Ecto neural progenitor cell (in vitro differentiated cells): ENCODE measurements at places on chromosomes 3 and 15.

GRCh38 chr15:63735449-63735848 lies 98.3 kb downstream of the HERC1 start:
- DNase-seq = no peak

DNA sequence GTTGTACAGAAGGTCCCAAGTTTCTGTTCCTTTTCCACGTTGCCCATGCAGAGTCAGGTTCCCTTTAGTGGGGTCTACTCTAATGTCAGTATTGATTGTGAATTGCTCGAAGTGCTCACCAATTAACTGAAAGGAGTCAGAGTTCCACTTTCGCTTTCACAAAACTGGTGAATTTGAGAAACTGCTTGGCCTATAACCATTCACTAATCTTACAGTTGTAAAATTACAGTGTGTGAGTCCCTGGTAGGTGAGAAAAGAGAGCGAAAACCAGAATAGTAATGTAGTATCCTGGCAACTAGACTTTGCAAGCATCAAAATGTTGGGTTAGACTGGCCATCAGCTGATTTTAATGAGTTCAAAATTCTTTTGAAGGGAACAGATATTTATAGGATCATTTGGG lies 237.5 kb upstream of the CHRM5 start:
- DNase-seq = no peak

- no peak for DNase-seq
Observed at GRCh38 chr3:17931131-17931530, 188.7 kb upstream of the TBC1D5 start.

DNA sequence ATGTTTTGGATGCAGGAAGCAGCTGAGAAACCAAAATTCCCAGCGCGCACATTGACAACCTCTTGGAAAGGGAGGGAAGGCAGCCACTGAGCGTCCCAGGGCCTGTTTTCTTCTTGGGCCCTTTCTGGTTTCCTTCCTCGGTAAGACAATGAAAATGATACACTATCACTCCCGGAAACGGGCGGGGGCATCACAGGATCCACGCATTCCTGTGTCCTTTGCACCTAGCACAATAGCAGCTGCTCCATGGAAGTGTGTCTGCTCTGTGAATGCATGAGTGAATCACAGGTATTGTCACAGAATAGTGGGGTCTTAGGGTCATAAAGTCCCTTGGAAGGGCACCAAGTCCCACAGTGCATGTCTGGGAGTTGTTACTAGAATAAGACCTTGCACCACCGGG lies 6.3 kb upstream of the ITPKA start:
- no peak for DNase-seq

DNA sequence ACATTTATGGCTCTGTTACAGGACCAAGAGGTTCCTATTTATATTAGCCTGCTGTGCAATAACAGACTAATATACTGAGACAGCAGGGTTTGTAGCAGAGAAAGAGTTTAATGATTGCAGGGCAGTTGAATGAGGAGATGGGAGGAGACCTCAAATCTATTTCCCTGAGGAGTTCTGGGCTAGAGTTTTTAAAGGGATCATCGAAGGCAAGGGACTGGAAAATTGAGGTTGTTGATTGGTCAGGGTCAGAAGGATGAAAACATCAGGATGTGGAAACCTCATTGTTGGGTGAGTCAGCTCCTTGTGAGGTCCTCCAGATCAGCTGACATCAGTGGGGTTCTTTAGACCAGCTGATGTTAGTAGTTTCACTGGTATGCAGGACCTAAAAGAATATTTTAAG lies 60.6 kb upstream of the GOLGA8B start:
- DNase-seq = no peak

DNA sequence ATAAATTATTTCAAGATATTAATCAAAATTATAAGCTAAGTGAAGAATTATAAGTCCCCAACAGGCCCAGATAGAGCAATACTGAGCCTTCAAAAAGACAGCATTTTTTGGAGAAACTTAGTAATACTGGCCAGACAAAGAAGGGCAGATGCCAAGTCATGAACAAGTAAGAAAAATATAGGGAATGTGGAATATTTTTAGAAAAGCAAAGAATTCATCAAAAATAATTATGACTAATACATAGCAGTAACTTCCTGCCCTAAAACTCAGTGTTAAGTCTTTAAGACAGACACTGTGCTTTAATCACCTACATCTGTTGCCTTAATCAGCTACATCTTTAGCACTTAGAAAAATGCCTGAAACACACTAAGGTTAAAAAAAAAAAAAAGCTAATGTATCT lies 31.2 kb downstream of the DPH6 start:
- DNase-seq = no peak

DNA sequence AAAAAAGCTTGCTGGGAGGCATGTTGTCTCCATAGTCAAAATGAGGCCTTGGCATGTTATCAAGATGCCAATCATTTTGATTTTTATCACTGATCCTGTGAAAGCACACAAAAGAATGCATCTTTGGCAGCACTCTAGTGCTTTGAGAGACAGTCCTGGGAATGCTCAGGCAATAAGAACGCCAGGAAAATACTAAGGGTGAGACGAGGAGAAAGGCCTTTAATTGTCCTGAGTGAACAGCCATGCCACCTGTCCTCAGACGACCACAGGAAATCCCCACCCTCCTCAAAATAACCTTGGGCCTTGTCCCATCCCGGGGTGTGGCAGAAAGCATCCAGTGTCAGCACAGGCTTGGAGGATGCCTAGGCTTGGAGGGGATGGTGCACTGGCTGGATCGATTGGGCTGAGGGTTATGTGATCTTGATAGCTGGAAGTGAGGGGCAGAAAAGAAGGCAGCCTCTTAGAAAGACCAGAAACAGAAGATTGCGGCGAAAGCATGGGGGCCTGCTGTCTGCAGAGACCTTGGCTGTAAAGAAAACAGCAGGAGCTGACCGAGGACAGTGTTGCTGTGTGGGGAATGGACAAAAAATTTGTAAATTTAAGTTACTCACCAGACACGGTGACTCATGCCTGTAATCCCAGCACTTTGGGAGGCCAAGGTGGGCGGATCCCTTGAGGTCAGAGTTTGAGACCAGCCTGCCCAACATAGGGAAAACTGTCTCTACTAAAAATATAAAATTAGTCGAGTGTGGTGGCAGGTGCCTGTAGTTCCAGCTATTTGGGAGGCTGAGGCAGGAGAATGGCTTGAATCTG lies 7.3 kb downstream of the TMEM158 start:
- DNase-seq = no peak

DNA sequence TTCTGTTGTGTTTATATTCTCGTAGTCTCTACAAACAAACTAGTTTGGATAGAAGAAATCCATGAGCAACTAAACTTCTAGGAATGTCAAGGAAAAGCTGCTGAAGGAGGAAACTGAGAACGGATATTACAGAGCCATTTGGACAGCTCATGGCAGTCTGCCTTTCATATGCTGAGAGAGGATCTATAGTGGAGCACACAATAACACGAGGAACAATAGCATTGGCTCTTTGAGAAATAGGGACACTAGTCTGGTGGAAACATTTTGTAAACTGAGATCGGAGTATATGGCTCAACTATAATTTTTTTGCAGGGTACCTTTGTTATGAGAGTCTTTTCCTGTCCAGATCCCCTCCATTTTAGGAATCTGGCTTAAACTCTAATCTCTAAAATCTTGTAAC lies 200.5 kb downstream of the CLSTN2 start:
- no peak for DNase-seq

DNA sequence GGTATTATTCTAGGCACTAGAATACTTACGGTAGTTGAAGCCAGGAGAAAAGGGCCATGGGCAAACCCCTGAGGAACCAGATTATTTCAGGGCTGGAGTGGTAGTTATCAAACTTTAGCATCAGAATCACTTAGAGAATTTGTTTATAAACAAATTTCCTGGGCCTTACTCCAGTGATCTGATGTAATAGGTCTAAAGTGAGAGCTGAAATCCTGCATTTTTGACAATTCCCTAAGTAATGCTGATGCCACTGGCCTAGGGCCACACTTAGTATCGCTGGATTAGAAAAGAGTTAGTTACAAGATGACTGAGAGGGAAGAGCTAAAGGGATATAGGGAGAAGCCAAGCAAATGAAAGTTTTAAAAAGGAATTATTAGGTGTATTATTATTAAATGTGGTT lies 412.5 kb upstream of the THRB start:
- DNase-seq = no peak

GRCh38 chr15:51580385-51580784 lies 42.2 kb downstream of the DMXL2 start:
- DNase-seq = no peak

- DNase-seq = no peak
Observed at GRCh38 chr15:70509731-70510143, 253.6 kb downstream of the UACA start.

GRCh38 chr3:63774781-63775180 lies 44.3 kb upstream of the C3orf49 start:
- no peak for DNase-seq

GRCh38 chr15:92770641-92771040 lies 115.1 kb upstream of the FAM174B start:
- DNase-seq = no peak

DNA sequence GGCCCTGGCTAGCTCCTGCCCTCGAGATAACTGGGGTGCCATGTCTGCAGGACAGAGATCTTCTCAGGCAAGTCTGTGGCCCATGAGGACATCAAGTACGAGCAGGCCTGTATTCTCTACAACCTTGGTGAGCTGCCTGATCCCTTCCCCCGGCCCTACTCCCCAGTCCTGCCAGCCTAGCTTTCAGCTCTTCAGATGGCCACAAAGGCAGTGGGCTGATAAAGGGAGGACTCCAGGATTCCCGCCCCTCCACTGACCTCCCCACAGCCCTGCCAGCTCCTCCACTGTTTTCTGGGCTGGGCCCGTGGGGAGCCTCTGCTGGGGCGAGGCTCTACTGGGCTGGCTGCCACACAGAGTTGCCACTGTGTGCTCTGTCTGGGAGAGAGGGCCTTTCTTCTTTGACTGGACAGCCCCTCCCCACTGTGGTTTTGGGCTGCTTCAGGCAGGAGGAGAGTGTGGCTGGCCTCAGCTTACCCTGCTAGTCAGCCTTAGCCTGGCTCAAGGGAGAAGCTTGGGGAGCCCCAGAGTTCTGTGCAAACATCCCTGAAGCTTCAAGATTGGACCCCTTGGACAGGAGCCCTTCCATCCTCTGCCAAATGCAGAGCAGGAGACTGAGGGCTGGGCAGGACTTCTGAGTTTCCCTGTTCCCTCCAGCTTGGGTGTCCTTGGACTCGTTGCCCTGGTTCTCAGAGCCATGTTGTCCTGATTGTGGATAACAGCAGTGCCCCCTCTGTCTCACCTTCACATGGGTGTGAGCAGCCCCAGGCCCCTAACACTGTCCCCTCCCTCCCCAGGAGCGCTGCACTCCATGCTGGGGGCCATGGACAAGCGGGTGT lies 24.4 kb downstream of the PTPN23 start:
- no peak for DNase-seq

- no peak for DNase-seq
Observed at GRCh38 chr15:89244574-89244903, 760 bp downstream of the FANCI start.

- no peak for DNase-seq
Observed at GRCh38 chr3:142210144-142210543, 15.2 kb downstream of the GK5 start.

- DNase-seq = no peak
Observed at GRCh38 chr15:29900237-29901189, 78.2 kb upstream of the TJP1 start.

GRCh38 chr3:48407542-48408099 lies 22.3 kb downstream of the PLXNB1 start:
- peak; percentile 21 for DNase-seq

DNA sequence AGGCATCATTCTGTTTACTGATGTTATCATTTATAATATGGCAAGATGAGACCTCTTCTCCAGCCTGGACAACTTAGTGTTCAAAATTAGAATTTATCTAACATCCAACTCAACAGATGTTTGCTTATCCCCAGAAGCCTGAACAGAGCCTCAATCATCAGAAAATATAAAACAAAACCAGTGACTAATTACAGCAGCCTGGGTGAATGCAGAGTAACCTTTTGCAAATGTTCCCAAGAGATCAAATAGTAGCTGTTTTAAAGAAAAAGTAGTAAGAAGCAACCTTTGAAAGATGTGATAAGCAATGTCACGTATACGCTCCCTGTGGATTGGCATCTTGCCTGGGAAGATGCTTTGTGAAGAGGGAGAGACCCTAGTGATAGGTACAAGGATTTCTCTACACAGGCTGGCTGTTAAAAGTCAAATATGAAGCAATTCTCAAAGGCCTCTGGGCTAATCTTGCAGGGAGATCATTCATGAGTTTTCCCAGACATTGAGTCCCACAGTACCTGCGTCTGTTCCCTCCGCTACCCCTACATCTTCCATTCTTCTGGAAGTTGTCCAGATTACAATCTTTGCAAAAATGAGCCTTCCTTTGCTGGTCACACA lies 39.3 kb upstream of the PRICKLE2 start:
- DNase-seq = peak; percentile 8
